HFF-Myc (cell line): ENCODE measurements at places on chromosomes 11 and 22.

- DNase-seq: no peak
Measured at GRCh38 chr11:27719546-27719925, 19.3 kb upstream of the BDNF start.

DNA sequence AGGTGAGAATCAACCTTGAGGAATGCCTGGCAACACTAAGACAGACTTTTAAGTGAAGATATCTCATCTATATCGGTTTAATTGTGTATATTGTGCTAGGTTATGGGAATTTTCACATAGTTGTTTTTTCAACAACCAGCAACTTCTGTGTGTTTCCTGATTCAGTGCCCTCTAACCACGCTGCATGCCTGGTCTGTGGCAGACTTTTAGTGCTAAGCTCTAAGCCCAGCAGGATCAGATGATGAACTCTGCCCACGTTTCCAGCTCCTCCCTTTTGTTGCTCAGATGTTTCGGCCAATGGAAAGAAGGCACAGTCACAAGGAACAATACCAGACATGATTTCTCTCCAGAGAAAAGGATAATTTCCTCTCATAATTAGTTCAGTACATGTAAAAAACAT is 1.4 kb upstream of the VWA5A start:
- DNase-seq: no peak

GRCh38 chr22:42360348-42360747 is 71.9 kb downstream of the NFAM1 start:
- DNase-seq: no peak

- no peak for DNase-seq
Measured at GRCh38 chr11:111795334-111795985, 29.3 kb upstream of the PPP2R1B start.

- no peak for DNase-seq
Measured at GRCh38 chr11:17741487-17741886, 6.9 kb downstream of the KCNC1 start.

- no peak for DNase-seq
Measured at GRCh38 chr11:36929401-36929800, 331.4 kb upstream of the RAG2 start.

GRCh38 chr22:24270556-24271385 is at the start of gene SPECC1L:
Gene SPECC1L, plus strand, starts transcription at chr22:24270831. Its CDS starts 31,401 bp downstream, at chr22:24302232.
- no peak for DNase-seq

GRCh38 chr11:76233196-76233921 is 27.1 kb upstream of the WNT11 start:
- DNase-seq: no peak

DNA sequence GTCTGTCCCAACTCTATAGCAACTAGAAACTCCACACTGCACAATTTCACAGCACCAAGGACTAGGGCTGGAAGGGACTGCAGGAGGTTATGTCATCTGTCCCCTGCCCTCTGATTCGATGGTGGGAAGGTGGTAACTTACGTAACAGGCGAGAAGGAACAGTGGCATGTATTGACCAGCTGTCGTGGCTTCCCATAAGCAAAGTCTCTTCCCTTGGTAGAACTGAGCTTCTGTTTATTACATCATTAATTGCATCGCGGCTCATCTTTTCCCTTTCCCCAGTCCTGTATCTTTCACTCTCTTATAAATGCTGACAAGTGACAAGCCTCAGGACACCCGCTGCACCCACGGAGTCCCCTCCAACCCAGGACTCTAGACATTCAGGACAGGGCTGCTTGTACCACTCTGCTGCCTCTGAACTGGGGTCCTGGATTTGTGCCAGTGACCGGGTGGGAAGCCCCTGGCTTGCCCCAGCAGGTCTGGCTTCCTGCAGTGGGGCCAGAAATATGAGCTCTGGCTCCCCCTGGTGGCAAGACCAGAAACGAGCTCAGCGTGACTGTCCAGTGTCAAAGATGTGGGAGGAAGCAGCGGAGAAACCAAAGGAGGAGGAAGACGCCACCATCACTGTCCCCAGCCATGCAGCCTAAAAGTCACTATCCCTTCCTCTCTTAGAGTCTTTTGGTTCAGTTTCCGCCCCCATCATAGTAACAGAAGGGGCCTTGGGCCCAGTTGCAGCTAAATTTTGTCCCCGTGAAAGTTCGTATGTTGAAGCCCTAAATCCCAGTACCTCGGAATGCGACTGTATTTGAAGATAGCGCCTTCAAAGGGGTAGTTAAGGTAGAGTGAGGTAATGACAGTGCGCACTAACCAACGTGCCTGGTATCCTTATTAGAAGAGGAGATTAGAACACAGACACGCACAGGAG is 84.5 kb downstream of the ISX start:
- DNase-seq: peak; percentile 19

DNA sequence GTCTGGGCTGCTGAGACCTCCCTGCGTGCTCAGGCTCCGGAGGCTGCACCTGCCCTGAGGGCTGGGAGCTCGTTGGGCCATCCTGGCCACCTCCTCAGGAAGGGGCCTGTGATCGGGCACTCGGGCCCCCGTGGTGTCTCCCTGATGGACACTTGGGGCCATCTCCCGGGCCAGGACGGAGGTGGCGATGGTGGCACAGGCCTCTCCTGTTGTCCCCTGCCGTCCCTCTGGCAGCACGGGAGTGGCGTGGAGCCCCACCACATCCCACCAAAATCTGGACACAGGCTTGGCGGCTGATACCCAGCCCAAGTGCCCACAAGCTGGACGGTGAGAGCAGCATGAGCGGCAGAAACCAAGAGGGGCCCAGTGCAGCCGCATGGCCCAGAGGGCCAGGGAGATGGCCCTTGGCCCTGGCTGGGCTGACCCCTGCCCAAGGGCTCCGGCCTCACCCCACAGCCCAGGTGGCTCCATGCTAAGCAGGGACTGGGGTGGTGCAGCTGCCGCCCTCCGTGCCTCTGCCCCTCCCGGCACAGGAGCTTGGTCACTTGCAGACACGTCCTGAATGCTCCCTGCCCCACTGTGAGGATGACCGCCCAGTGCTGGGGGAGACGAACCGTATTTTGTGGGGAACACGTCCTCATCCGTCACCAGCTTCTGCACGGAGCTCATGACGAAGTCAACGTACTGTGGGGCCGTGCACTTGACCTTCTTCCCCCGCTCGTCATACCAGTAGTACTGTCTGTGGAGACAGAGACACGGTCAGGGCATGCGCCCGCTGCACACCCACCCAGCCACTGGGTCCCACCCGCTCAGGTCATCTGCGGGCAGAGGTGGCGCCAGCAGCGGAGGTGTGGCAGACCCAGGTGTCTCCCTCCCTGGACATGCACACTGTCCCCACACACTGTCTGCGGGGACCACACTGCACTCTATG is 15.6 kb downstream of the MOB2 start:
- DNase-seq: no peak

- DNase-seq: no peak
Measured at GRCh38 chr22:49307481-49307830, 520.2 kb downstream of the BRD1 start.

GRCh38 chr11:15826826-15827225 is 529.5 kb downstream of the SOX6 start:
- DNase-seq: no peak

DNA sequence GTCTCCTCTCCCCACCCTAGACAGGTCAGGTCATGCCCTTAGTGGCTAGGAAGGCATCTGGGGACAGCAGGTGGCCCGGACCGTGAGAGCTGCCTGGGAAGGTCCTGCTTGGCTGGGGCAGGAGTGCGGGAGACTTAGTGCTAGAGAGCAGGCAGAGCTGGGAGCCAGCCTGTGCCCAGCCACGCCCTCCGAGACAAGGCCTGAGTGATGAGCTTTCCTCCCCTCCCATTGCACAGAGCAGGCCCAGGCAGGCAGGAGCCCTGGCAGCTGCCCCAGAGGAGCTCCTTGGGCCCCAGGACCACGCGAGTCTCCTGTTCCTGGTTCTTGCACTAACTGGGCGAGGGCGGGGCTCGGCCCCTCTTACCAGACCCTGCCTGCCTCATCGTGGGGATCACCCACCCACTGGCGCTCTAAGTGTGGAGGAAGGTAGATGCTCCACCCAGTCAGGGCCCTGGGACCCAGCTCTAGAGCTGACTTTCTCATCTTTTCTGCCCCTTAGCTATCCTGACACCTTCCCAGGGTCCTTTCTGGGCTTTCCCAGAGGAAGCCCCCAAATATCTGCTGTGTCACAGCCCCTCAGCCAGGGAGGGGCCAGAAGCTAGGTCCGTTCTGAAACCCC is 44.9 kb downstream of the MACROD1 start:
- no peak for DNase-seq

- DNase-seq: no peak
Measured at GRCh38 chr22:44572414-44573207, 74.6 kb upstream of the RTL6 start.

- no peak for DNase-seq
Measured at GRCh38 chr22:23678133-23678532, 12.7 kb upstream of the RGL4 start.

DNA sequence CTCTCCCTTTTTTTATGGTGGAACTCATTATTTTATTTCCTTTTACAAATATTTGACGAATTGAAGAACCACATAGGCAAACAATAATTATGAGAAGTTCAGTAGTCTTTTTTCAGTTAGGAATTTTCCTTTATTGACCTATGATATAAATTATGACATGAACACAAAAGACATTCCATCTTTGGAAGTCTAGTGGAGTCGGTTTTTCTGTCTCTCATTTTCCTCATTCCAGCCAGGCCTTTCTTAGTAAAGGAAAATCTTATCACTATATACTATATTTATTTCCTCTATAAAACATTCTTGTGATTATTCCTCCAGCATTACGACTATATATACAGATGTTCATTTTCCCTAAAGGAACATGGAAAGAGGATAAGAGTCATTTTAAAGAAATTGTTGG is 1046.1 kb downstream of the DLG2 start:
- DNase-seq: no peak

- no peak for DNase-seq
Measured at GRCh38 chr11:21415606-21416005, 746.2 kb downstream of the NELL1 start.

DNA sequence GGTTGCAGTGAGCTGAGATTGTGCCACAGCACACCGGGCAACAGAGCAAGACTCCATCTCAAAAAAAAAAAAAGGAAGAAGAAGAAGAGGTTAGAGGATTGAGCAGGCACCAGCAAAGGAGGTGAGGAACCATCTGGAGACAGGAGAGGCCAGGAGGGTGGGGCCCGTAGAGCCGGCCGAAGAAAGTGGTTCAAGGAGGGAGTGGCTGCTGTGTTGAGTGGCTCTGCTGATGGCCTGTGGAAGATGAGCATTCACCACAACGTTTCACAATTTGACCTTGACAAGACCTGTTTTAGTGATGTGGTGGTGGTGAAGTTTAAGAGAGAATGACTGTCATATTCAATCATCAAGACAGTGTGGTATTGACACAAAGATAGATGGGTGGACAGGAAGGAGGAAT is 6.8 kb upstream of the CTSD start:
- DNase-seq: no peak

- no peak for DNase-seq
Measured at GRCh38 chr11:113504586-113504985, 29.4 kb upstream of the DRD2 start.

GRCh38 chr22:41833369-41834004 is 582 bp downstream of the SREBF2 start:
- DNase-seq: no peak

DNA sequence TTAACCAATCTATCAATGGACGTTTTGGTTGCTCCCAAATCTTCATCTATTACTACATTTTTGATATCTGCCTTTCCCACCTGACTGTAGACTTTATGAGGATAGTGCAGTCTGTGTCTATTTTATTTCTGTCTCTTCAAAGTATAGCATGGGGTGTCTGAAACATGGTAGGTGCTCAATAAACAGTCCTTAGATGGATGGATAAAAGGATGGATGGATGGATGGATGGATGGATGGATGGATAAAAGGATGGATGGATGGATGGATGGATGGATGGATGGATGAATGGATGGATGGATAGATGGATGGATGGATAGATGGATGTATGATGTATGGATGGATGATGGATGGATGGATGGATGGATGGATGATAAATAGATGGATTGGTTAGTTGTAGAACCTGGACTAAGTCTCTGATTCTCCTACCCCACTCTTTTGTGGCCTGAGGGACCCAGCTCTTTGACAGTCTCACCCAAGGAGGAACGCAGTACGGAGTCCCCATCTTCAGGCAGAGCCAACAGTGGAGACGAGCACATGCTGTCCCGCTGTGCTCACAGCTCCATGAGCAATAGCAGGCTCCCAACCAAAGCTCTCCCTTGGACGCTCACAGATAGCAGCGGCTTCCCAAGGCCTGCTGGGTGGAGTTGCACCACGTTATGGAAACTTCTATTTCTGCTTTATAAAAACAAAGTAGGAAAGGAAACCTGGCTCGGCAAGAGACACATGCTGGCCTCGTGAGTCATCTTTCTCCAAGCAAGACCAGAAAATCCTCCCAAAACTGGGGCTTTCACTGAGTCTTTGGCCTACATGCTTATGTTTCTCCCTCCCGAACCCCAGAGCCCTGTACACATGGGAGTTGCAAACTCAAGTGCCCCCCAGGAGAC is 448.0 kb downstream of the MIAT start:
- peak; percentile 52 for DNase-seq

GRCh38 chr22:49261616-49262015 is 566.1 kb downstream of the BRD1 start:
- no peak for DNase-seq

GRCh38 chr11:75191330-75191717 is 40.4 kb downstream of the SLCO2B1 start:
- no peak for DNase-seq

- DNase-seq: no peak
Measured at GRCh38 chr11:45368697-45369096, 82.6 kb upstream of the SYT13 start.

DNA sequence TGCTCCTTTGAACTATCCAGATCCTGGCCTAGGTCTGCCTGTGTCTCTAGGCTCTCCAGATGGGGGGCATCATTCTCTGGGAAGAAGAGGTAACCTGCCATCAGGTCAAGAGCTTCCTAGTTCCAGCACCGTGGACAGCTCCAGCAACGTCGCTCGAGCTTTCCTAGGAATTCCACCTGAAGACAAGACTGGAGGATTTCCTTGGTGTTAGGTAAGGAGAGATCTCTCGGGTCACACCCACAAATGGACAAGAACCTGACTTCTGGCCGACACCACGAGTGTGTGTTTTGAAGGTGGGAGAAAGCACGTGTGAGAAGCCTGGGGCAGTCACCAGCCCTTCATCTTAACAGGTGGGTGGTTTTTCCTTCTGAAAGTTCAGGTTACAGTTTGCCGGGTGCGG is 1.2 kb downstream of the PRG3 start:
- DNase-seq: no peak

DNA sequence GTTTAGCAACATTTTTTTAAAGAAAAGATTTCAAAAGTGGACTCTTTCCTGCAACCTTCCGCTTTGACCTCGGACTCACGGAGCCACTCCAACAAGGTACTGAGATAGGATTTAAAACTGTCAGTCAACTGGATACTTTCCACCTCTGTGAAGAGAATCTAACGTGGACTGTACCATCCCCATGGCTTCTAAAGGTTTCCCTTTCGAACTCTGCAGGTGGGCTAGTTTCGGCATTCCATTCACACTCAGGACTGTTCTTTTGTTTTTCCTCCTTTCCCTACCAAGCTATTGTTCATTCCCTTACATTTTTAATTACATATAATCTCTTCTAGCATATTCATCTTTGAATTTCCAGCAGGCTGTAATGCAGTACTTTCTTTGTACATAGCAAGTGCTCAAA is 88.5 kb upstream of the AKIP1 start:
- DNase-seq: no peak

GRCh38 chr11:69362315-69362714 is 68.4 kb downstream of the MYEOV start:
- no peak for DNase-seq
